ENCODE measurements at places on chromosomes 12 and 14. TPM values are rescaled to one million over a fixed set of nuclear protein-coding genes. Genes with fewer than 3 reads are reported as not detected.

- no peak for DNase-seq
Measured at GRCh38 chr12:107029081-107029480, 42.1 kb upstream of the MTERF2 start.

Gene NANOG
- polyA plus RNA-seq: 0.07 TPM

DNA sequence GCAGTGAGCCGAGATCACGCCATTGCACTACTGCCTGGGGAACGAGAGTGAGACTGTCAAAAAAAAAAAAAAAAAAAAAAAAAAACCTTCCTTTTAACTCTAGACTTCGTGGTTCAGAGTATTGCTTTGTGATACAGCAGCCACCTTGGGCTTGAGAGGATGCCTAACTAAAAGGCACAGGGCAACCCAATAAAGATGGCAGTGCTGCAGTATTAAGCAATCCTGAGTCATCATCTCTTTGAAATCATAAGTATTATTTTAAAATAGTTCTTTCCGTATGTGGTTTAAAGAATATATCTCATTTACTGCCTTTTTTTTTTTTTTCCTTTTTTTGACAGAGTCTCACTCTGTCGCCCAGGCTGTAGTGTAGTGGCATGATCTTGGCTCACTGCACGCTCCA is 116.1 kb downstream of the PLEKHA5 start:
- DNase-seq: no peak

Gene OR4E2
- polyA plus RNA-seq: not detected

- DNase-seq: no peak
Measured at GRCh38 chr12:5064913-5065490, 21.3 kb downstream of the KCNA5 start.

DNA sequence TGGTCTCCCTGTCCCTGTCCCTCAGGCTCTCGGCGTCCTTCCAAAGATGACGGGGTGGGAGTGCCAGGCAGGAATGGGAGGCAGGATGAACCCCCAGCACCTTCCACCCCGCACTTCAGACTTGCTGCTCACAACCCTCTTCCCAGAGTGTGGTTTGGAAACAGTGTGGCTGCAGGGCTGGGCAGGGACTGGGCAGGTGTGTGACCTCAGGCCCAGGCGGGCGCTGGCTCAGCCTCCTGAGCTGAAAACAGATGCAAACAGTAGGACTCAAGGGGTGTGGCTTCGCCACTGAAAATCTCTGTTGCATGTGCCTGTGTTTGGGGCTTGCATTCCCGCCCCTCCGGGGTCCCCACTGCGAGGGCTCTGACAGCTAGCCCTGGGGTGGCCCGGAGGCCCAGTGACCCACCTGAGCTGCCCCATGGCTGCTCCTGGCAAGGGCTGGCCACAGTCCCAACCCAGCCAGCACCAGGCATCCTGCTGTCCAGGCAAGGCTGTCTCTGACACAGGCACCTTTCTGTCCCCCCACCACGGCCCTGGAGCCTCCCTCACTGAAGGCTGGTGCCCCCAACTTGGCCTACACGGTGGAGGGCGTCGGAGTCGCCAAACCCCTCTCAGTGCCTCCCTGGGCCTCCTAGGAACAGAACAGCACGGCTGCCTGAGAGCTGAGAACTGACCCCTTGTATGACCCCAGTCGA is 46.1 kb downstream of the BEGAIN start:
- DNase-seq: no peak

DNA sequence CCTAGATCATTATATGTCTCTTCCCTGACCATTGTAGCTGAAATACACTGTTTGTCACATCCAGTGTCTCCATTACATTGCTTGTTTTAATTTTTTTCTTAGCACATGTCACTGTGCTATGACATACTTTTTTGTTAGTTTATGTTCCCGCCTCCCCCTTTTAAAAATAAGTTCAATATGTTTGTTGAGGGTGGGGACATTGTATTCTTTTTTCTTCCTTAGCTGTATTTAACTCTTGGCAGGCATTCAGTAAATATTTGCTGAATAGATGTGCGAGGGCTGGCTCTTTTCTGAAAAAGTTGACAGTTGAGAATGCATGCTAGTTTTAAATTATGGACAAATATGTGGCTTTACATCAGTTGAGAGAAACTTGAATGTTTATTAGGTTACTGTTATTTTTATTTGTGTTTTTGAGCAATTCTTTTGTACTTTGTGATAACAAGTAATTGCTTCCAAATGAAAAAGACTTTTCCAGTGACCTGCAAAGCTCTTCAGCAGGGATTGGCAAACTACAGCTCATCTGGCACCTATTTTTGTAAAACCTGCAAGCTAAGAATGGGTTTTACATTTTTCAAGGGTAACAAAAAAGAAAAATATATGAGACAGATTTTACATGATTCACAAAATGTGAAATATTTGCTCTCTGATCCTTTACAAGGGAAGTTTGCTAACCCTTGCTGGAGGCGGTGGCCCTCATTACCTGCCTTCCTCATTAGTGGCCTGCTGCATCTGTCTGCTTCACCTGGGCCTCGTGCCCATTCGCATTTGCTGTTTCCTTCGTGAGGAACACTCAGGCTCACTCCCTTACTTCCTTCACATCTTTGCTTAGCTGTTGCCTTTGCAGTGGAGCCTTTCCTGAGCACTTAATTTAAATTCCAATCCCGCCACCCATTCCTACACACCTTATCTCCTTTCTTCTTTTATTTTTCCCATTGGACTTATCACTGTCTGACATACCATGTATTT is 229.4 kb downstream of the ERC1 start:
- no peak for DNase-seq

Gene G2E3
- 28.4 TPM for polyA plus RNA-seq

Gene SIX6
- not detected for polyA plus RNA-seq

Gene ATF1
- 44.2 TPM for polyA plus RNA-seq

GRCh38 chr14:51439896-51440295 is 199.8 kb downstream of the TMX1 start:
- DNase-seq: no peak

All from left renal pelvis (tissue), 4 donors.